CD4-positive, alpha-beta memory T cell (primary cell): ENCODE measurements at places on chromosomes 6 and 20. TPM values are rescaled to one million over a fixed set of nuclear protein-coding genes. Genes with fewer than 3 reads are reported as not detected.

DNA sequence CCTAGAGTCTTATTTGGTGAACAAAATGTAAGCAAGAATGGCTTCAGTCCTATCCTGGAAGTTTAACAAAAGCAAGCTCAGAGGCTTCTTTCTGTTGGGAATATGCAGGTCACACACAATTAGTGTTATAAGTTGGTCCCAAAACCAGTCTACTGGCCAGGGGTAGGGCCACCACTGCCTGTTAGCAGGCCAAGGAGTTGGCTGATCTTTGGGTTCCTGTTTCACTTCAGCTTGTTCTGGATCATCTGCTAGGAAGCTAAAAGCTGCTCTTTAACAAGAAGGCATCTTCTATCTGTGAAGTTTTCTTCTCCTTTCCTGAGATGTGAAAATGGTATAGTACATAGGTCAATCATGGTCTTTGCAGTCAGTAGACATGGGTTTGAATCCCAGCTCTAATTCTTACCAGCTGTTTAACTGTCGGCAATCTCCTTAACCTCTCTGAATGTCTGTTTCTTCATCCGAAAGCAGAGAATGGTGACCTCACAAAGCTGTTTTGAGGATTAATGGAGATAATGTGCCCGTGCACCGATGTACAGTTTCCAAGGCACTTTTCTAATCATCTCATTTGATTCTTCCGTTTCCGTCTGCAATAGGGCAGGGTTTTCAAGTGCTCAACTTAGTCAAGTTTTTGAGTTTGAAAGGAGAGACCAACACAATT, 271.2 kb upstream of the TAB2 start:
- H3K4me3 ChIP-seq, result no peak overlapping the region
- H3K27ac ChIP-seq, result no peak overlapping the region
- DNase-seq, result no peak
- H3K27me3 ChIP-seq, result no peaks in the 10 kb centered on the region
- H3K36me3 ChIP-seq, result no peaks in the 10 kb centered on the region

GRCh38 chr20:50929299-50930138, 1.7 kb downstream of the ADNP start:
- DNase-seq, result peak; percentile 92
- H3K27me3 ChIP-seq, result no peaks in the 10 kb centered on the region
- peaks cover 64% of the 10 kb centered on the region for H3K4me1 ChIP-seq
- H3K36me3 ChIP-seq, result peaks cover 10% of the 10 kb centered on the region
- peak overlapping the region; percentile 39 for H3K4me3 ChIP-seq

DNA sequence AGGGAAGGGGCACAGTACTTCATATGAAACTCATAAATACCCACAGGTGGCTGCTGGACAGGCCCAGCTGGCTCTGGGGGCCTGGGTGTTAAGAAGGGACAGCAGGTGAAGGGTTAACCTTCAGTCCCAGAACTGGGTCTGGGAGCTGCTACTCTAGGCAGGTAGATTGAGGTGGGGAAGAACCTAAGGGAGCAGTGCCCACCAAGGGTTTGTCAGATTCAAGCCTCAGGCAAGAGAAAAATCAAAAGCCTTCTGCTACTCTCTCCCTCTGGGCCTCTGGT, 5.6 kb downstream of the RPL10A start:
- no peak overlapping the region for H3K27ac ChIP-seq
- DNase-seq, result no peak
- peaks cover 32% of the 10 kb centered on the region for H3K4me1 ChIP-seq
- no peak overlapping the region for H3K4me3 ChIP-seq
- no peaks in the 10 kb centered on the region for H3K27me3 ChIP-seq
- peaks cover 16% of the 10 kb centered on the region for H3K36me3 ChIP-seq

- peaks cover 55% of the 10 kb centered on the region for H3K4me1 ChIP-seq
- H3K27ac ChIP-seq, result peak overlapping the region; percentile 56
- H3K27me3 ChIP-seq, result no peaks in the 10 kb centered on the region
- peak overlapping the region; percentile 89 for H3K4me3 ChIP-seq
- H3K36me3 ChIP-seq, result no peaks in the 10 kb centered on the region
These were observed 980 bp downstream of the MBOAT1 start for GRCh38 chr6:20211037-20211940.

DNA sequence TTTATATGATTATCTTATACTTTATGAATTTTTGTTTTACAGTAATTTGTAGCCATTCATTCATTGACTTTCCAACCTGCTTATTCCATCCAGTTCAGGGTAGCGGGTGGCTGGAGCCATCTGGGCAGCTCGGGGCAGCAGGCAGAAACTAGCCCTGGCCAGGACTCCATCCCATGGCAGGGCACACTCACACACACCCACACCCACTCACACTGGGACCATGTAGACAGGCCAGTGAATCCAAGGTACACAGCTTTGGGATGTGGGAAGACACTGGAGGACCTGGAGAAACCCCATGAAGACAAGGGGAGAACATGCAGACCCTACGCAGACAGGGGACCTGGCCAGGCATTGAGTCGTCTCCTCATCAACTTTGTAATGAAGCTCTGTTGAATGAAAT, 84.8 kb downstream of the ADGRG6 start:
- H3K4me1 ChIP-seq, result no peaks in the 10 kb centered on the region
- no peaks in the 10 kb centered on the region for H3K36me3 ChIP-seq
- no peak for DNase-seq
- H3K27me3 ChIP-seq, result no peaks in the 10 kb centered on the region
- no peak overlapping the region for H3K4me3 ChIP-seq
- no peak overlapping the region for H3K27ac ChIP-seq

GRCh38 chr6:54238396-54238795, 69.8 kb upstream of the TINAG start:
- no peak overlapping the region for H3K4me3 ChIP-seq
- H3K4me1 ChIP-seq, result no peaks in the 10 kb centered on the region
- H3K27me3 ChIP-seq, result no peaks in the 10 kb centered on the region
- H3K27ac ChIP-seq, result no peak overlapping the region

DLK2 gene
- 0.33 TPM for total RNA-seq

ULBP1 gene
- not detected for total RNA-seq

PTCHD4 gene
- total RNA-seq, result not detected

WDR46 gene
- 60.8 TPM for total RNA-seq
